ENCODE measurements at places on chromosomes 6 and 20. TPM values are rescaled to one million over a fixed set of nuclear protein-coding genes. Genes with fewer than 3 reads are reported as not detected.

GRCh38 chr20:3661060-3661813 is 2.0 kb downstream of the GFRA4 start:
- peak; percentile 32 for ATAC-seq

DNA sequence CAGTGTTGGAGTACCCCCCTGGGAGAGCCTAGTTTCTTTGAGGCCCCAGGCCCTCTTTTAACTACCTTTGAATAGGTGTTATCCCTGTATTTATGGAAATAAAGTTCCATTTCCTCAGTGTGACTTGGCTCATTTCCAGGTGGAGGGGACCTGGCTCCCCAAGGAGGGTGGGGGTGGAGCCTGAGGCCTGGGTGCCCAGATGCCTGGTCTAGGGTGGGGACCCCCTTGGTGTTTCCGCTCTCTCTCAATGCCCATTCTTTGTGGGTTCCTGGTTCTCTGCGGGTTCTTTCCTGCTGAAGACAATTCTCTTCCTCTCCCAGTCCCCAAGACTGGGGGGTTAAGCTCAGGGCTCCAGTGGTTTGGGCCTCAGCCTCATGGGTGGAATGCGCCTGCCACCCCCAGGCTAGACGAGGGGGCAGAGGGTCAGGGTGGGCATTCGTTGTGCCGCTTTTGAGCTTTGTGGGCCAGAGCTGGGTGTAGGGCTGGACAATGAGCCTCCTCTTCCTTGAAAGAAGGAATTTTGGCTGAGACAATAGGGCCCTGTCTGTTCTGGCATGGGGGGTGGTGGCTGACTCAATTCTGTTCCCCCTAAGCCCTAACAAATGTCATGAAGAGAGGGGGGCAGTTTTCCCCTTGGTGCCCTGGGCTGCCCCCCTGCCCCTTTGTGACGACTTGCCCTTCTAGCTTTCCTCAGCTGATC is 686 bp upstream of the EGFL8 start:
- ATAC-seq, result peak; percentile 46

- ATAC-seq, result no peak
These were observed 742.8 kb downstream of the MAFB start for GRCh38 chr20:39946053-39946810.

- no peak for ATAC-seq
These were observed 3.6 kb downstream of the MYCT1 start for GRCh38 chr6:152701081-152701862.

GRCh38 chr6:47323321-47323720 is 13.6 kb upstream of the TNFRSF21 start:
- ATAC-seq, result no peak

- peak; percentile 62 for ATAC-seq
These were observed 164.8 kb upstream of the SGK1 start for GRCh38 chr6:134482593-134483270.

- no peak for ATAC-seq
These were observed 39.0 kb upstream of the CD93 start for GRCh38 chr20:23125159-23125558.

- no peak for ATAC-seq
These were observed 3.0 kb upstream of the GUCA1B start for GRCh38 chr6:42197555-42198362.

DNA sequence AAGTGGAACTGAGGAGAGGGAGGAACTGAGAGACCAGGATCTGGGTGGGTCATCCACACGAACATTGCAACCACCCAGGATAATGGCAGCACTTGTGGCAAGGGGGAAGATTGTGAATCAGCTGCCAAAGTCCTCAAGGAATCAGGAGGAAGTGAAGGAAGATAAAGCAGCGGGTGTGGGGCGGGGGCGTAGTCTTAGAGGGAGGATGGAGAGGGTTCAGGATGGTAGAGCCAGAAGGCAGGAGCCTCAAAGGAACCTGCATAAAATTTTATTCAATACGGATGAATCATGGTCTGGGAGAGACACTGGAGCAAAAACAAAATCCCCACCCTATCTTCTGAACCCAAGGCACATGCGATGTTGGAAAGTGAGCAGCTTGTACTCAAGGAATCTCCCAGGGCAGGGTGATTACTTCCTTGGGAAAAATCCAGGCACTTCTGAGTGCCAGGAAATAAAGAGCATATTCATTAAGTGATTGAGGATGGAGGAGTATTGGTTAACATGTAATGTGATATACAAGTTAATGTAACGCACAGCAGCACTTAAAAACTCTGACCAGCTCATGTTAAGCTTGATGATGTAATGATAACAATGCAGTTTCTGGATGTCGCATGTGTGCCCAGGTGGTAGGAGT is 82.0 kb upstream of the B3GAT2 start:
- ATAC-seq, result no peak

DNA sequence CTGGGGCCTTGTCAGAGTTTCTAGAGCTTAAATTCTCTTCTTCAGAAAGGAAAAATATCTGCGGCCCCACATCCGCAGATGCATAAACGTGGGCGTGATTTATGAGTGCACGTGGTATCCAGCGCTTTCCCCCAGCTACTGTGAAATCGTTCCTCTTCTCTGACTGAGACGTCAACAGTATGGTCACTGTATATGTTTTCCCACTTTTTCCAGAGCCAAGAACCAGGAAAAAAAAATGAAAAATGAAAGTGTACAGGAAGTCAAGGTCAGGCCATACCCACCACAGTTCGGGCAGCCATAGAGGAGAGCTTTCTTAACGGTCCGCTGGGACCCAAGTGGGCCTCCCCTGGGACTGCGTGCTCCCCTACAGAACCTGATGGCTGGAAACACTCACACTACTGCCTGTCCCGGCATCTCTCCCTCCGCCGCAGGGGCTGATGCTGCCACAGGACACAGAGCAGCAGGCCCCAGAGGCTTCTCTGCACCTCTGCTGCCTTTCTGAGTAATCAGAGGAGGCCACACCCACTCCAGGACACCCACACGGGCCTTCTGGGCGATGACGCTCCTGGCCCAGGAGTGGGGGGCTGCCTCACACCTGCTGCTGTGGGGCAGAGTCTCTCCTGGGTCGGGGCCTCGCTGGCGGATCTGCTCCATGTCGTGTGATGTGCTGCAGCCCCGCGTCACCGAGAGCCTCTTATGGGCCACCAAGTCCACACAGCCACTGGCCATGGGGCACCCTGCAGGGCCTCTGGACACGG is 16.4 kb upstream of the STX16 start:
- ATAC-seq, result peak; percentile 19

DNA sequence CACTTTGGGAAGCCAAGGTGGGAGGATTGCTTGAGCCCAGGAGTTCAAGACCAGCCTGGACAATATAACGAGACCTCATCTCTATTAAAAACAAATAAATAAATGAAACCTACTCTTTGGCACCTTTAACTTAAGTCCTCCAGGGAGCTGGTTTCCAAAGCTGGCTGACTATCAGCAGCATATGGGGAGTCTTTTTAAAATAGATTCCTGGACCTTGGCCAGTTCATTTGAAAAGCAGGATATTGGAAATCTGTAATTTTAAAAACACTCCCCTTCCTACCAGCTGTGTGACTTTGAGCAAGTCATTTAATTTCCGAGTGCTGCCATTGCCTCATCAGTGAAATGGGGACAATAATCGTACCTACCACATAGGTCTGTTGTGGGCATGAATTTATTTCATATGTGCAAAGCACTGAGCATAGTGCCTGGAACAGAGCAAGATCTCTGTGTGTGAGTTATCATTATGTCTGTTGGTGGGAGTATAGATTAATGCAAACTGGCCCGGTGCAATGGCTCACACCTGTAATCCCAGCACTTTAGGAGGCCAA is 40.9 kb upstream of the PTPN1 start:
- no peak for ATAC-seq

DNA sequence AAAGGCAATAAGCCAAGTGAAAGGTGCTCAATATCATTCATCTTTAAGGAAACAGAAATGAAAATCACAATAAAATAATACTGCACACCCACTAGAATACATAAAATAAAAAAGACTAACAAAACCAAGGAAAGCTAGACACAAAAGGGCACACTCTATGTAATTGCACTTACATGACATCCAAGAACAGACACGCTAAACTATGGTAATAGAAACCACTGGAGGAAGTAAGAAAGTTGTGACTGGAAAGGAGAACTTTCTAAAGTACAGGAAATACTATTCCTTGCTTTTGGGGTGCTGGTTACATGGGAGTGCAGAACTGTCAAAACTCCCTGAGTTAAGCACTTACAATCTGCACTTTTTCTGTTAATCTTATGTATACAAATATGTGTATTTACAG is 253.7 kb upstream of the RUNX2 start:
- ATAC-seq, result no peak

GRCh38 chr6:142726616-142727015 is 218.4 kb downstream of the HIVEP2 start:
- ATAC-seq, result no peak

GRCh38 chr6:15522856-15523529 is 139.8 kb downstream of the DTNBP1 start:
- ATAC-seq, result no peak

- no peak for ATAC-seq
These were observed 12.0 kb upstream of the ABRACL start for GRCh38 chr6:139016337-139017213.

OR2H2 gene
- not detected for total RNA-seq

APOM gene
- 0.62 TPM for total RNA-seq

COL19A1 gene
- 4.8 TPM for total RNA-seq

NINL gene
- total RNA-seq, result 6.7 TPM

SYCP2 gene
- total RNA-seq, result 0.89 TPM

ZSCAN26 gene
- total RNA-seq, result 22.9 TPM

All from gastroesophageal sphincter (tissue), 4 donors.